ENCODE measurements at places on chromosomes 5 and 9.

DNA sequence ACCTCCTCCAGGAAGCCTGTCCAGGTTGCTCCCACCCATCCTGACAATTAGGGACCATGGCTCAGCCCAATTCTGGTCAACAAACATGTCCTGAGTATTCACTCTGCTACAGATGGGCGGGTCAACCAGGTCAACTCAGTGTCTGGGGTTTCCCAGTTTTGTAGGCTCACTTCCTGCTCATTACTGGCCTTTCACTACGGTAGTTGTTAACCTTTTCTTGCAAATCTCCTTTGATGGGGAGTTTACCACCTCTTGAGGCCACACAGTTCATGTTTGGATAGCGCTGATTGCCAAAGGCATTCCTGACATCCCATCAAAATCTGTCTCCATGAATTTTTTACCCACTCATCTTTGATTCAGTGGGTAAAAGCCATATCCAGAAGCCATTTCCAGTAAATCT is 13.8 kb downstream of the TMEM8B start:
- no peak for DNase-seq

GRCh38 chr9:98992885-98993569 is 49.3 kb downstream of the COL15A1 start:
- DNase-seq, result no peak

DNA sequence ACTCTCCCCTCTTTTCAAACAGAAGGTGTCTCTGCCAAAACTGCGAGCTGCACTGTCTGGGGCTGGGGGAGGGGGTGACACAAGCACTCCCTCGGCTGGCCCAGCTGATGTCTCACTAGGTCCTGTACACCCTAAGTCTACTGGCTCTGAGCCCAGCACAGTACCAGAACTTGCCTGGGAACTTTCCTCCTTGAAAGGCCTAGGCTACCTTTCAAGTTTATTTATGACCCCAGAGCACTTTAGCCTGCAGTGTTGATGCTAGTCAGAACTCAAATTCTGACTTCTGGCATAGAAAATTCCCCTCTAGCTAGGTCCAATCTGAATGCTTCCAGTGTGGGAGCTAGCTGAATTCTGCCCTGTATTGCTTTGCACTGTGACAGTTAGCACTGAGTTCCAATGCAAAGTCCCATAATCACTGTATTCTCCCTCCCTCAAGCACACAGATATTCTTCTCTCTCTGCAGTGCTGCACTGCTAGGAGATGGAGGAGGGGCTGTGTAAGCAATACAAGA is 10.5 kb downstream of the LURAP1L start:
- DNase-seq, result no peak

DNA sequence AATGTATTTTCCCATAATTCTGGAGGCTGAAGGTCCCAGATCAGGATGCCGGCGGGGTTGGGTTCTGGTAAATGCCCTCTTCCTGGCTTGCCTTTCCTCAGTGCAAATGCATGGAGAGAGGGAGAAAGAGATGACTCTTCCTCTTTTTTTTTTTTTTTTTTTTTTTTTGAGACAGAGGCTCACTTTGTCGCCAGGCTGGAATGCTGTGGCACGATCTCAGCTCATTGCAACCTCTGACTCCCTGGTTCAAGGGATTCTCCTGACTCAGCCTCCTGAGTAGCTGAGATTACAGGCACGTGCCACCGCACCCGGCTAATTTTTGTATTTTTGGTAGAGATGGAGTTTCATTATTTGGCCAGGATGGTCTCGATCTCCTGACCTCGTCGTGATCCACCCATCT is 300.0 kb upstream of the TAS2R1 start:
- no peak for DNase-seq

DNA sequence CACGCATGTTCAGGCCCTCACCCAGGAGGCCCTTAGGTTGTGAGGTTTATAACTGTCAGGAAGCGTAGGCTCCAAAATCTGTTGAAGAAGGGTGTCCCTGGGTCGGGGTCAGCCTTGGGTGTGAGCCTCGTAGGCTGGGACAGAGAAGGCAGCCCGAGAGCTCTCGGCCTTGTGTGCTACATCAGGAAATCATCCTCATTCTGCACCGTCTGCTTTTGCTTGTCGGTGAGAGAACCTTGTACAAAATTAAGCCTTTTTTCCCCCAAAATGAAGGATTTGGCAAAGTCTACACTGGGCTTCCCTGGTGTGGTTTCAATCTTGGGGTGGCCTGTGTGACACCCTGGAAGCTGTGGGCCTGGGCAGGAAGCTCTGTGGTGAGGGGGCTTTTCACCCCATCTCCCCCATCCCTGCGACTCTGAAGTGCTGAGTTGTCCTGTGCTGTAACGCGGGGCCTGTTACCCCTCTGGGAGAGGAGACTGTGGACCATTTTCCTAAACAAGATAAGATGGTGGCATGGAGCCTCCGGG is 55.3 kb downstream of the AHRR start:
- no peak for DNase-seq

DNA sequence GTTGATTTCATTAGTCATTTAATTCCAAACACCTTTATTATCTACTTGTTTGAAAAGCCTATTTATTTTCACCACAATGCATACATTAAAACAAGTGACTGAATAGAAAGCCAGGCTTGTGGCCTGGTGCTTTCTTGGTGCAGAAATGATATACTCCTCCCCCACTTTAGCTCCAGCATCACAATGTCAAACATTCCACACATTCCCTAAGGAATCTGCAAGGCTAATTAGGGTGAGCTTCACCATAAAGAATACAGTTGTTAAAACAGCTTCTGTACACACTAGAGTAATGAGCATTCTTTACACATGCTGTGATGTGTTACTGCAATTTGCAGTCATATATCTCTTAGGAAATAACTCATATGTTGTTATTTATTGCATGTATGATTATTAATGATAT is 705.7 kb downstream of the CETN3 start:
- no peak for DNase-seq

DNA sequence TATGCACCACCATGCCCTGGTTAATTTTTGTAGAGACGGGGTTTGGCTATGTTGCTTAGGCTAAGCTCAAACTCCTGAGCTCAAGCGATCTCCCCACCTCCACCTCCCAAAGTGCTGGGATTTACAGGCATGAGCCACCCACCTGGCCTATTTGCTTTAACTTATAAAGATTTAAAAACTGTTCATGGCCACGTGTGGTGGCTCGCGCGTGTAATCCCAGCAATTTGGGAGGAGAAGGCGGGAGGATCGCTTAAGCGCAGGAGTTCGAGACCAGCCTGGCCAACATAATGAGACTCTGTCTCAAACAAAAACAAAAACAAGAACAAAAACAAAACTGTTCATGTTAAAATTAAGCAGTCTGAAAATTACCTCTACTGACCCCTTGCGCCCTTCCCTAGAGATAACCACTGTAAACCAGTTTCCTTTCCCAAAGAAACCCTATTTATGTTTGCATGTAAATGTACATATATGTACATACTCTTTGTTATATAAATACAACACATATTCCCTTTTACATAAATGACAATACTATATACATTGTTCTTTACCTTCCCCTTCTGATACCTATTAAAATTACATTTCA is 1.5 kb downstream of the AK6 start:
- no peak for DNase-seq

DNA sequence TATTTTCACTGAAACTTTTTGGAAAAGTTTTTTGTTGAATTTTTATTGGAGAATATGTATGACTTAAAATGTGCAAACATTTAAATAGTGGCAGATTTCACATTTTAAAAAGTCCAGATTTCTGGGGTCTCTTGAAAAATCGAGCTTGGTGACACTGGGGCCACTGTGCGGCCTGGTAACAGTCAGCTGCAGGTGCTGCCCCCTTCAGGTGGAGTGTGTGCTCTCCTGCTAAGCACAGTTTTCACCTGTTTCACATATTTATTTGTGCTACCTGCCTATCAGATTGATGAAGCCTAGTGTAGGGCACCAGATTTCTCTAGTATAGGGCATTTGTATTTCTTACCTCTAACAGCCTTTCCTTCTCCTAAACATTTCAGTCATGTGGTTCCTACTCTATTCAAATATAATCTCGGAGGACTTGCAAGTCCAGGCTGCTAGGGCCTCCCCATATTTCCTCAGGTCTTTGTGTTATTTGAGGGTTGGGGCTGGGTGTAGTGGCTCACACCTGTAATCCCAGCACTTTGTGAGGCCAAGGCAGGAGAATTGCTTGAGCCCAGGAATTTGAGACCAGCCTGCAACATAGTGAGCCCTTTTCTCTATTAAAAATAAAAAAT is 95.8 kb upstream of the KLF9 start:
- no peak for DNase-seq

DNA sequence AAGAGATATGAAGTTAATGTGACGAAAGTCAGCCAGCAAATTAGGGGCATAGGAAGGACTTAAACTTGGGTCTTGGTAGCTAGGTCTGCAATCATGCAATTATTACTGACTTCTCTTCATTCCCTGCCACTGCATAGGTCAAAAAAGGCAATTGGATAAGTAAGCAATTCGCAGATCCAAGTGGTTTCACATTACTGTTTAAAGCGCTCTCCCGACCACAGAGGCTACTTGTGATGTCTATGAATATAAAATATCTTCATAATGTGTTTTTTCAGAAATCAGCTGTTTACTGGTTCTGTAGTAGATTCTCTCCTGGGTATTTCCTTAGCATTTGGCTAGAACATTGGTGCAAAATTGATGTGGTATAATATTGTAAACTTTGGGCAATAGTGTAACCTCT is 174.7 kb upstream of the PTGER4 start:
- DNase-seq, result no peak

DNA sequence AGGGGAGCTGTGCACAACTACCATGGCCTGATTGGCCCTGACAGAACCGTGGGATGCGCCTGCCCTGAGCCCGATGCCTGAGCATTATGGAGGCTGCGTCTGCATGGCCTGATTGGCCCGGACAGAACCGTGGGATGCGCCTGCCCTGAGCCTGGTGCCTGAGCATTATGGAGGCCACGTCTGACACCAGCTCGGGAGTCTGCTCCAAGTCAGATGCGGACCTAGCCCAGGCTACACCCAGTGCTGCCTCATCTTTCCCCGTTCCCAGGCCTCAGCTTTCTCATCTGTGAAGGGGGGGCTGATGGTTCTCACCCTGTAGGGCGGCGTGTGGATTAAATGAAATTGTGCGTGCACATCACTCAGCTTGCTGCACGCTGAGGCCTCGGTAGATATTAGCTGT is 7.3 kb downstream of the CEP72 start:
- DNase-seq, result no peak

DNA sequence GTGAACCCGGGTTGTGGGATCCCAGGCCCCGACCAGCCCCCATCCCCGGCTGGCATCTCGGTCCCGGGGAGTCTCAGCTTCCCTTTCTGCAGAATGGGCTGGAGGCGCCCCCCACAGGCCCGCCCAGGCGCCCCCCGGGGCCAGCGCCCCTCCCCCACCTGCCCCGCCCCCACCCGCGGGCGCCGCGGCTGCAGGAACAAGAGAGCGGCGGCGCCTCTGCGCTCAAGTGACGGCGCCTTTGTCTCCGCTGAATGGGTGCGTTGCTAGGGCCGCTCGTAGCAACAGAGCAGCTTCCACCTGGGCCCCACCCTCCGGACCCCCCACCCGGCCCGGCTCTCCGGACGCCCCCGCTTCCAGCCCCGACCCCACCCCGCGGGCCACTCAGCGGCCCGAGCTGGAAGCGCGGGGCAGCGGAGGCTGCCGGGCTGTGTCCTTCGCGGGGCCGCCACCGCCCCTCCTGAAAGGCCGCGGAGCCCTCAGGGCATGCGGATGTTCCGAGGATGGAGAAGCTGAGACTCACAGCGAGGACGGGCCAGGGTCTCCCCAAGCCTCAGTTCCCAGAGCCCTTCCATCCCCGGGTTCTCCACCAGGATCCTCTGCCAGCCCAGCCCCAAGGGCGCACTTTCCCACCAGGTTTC is 27.5 kb downstream of the ADGRD2 start:
- no peak for DNase-seq

DNA sequence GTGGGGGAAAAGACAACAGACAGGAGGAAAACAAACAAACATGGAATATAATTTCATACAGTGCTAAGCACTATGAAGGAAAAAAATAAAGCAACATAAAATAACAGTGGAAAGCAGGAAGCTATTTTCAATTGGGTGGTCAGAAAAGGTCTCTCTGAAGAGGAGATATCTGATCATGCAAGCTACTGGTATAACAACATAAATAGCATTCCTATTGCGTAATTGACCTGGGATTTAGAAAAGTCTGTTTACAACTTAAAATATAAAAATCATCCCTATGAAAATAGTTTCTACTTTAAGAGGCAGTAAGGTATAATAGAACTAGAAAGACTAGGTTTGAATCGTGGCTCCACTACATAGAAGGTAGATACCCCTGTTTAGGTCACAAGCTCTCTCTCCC is 61.4 kb downstream of the FBXW11 start:
- DNase-seq, result no peak

DNA sequence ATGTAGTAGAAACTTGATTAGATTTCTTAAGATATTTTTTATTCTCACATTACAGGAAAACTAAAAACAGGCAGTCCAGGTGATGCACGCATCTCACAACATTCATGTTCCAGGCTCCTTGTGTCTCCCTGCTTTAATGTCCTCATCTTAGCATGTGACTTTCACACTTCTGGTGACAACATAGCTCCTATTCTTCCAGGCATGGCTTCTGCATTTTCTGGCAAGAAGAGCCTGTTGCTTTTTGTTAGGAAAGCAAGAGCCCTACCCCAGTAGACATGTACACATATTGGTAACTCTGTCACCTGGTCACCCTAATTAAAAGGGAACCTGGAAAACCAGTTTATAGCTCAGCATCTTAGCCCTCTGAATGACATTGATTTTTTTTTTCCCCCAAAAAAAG is 92.5 kb downstream of the PPIC start:
- no peak for DNase-seq

- no peak for DNase-seq
Observed at GRCh38 chr9:126451316-126451885, 124.8 kb downstream of the MVB12B start.

DNA sequence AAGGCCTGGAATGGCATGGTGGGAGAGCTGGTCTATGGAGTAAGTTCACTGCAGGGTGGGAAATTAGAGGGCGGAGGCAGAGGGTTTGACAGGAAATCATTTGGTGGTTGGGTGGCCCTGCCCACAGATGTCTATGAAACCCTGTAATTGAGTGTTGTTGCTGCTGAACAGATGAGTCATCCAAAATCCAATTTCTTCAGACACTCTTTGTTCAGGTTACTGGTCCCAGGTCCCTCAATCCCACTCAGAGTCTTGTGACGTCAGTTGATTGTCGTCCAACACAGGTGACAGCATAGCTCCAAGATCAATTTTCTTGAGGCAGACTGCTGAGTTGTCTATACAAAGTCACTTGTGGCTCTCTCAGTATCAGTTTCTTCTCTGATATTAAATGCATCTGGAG is 208.6 kb downstream of the GRIA1 start:
- no peak for DNase-seq

GRCh38 chr9:113941056-113941455 is 64.9 kb downstream of the ZNF618 start:
- no peak for DNase-seq
